8988T (cell line): ENCODE measurements at places on chromosomes 16 and 17.

DNA sequence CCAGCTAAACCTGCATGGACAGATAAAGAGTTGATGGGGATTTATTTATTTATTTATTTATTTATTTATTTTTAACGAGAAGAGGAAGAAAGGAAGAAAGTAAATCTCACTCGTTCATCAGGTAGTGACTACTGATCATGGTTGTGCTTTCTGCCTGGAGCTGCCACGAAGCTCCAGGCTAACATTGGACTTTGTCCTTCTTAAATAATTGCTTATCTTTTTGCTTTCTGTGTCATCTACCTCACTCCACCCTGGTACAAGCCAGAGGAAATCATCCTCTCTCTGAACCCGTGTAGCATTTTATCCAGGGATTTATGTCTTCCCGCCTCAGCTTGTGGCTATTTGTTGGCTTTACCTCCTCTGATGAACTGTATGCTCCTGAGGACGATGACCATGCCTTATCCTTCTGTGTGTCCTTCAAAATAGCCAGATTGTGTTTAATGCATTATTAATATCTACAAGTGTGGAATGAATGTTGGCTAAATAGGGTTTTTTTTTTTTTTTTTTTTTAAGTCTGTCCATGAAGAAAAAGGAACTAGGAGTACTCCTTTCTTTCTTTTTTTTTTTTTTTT is 8.0 kb upstream of the SLC12A3 start:
- DNase-seq: no peak

DNA sequence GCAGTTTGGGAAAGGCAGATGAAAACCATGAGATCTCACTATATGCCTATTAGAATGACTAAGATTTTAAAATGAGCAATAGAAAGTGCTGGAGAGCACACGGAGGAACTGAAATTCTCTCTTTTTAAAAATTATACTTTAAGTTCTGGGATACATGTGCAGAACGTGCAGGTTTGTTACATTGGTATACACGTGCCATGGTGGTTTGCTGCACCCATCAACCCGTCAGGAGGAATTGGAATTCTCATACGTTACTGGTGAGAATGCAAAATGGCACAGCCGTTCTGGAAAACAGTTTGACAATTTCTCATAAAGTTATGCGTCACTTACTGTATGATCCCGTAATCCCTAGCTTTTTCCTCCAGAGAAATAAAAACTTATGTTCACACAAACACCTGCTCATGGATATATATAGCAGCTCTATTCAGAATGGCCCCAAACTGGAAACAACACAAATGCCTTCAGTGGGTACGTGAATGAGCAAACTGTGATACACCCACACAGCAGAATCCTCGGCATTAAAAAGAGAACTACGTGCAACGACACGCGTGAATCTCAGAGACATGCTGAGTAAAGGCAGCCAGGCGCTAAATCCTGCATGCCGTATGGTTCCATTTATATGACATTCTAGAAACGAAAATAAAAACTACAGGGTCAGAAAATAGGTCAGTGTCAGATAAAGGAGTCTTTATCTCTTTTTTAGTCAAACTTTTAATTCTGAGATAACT is 11.8 kb downstream of the PIK3R6 start:
- no peak for DNase-seq

DNA sequence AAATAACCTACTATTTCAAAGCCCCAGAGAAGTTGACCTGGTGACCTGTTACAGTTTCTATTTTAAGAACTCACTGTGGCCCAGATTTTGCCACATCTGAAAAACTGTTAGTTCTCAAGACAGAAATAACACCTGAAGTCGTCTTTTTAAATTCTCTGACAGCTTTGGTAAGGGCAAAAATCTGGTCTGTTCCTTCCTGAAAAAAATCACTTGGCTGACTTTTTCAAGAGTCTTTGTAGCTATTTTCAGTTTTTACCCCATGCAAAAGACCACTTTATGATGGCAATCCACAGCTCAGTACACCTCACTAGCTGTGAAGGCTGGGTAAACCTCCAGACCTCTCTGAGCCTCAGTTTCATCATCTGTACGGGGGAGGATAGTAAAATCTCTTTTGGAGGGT is 60.7 kb upstream of the SREBF1 start:
- no peak for DNase-seq

- no peak for DNase-seq
Observed at GRCh38 chr16:81836279-81837054, 57.4 kb downstream of the PLCG2 start.

GRCh38 chr16:87027056-87027616 is 290.1 kb downstream of the C16orf95 start:
- no peak for DNase-seq

DNA sequence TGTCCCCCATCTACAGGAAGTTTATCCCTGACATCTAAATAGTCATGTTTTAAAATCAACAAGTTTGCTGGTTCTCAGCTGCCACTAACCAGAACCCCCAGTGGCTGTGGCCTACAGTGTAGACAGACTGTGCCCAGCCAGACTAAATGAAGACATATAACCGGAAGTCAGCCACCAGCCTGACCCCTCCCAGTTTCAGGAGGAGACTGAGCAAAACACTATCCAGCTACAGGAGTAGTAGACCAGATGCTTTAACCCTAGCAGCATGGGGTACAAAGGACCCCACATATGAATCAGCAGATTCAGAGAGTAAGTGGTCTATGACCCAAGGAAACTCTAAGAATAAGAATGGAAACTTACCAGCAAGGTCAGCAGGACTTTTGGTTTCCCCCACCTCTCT is 83.4 kb downstream of the HIC1 start:
- DNase-seq: no peak

GRCh38 chr17:59369031-59369975 is 37.8 kb downstream of the YPEL2 start:
- DNase-seq: no peak

DNA sequence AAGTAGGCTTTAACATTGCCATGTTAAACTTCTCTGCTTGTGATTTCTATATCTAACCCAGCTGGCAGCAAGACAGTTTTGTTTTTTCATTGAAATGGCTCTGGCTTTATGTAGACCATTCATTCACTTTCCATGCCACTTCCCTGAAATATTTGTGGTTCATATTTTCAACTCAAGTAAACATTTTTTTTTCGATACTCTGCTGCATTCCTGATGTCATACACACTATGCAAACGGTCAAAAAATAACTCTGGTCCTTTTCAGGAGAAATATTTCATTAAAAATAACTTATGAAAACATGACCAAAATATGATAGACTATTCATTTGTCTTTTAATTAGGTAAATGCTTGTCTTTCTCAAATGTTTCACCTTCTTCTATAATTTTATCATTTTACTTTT is 116.3 kb downstream of the USP22 start:
- DNase-seq: no peak

GRCh38 chr17:59858167-59858816 is 34.5 kb downstream of the TUBD1 start:
- no peak for DNase-seq

GRCh38 chr16:6193718-6194117 is 1096.1 kb upstream of the EEF2KMT start:
- no peak for DNase-seq

DNA sequence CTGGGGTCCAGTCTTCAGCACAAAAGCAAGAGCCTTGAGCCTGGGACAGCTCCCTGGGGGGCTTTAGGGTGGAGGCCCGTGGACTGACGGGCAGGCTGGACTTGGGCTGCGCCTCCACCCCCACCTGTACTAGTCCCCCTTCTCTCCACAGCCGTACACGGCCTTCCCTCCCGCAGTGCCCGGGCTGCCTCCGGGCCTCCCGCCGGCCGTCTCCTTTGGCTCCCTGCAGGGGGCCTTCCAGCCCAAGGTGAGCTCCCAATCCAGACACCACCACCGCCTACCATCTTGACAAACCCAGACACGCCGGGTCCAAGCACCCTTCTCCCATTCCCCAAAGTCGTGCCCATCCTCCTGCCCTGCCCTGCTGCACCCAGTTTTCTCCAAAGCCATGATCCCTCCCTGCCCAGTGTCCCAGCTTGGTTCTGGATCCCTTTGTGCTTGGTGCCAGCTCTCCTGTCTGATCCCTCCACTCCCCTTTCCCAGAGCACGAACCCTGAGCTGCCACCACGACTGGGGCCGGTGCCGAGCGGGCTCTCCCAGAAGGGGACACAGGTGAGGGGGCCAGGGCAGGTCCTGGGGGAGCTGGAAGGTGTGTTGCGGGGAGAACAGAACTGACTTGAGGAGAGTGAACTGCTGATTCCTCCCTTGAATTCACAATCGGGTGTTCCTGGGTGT is 7.1 kb downstream of the FBRS start:
- no peak for DNase-seq

GRCh38 chr17:9408381-9408780 is 167.2 kb downstream of the STX8 start:
- DNase-seq: no peak

DNA sequence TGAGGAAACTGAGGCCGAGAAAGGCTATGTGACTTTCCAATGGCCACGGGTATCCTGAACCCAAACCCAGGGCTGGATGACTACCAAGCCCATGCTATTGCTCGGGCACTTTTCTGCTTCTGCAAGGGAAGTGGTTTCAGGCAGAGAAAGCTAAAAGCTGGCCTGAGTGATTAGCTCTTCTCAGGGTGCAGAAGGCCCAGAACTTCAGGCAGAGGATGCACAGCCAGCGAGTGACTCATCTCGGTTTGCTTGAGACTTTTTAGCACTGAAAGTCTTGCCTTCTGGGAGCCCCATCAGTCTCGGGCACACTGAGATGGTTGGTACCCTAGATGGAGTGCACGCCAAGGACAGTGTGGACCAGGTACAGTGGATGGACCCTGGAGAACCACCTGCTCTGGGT is 129.5 kb upstream of the SDK2 start:
- DNase-seq: no peak

GRCh38 chr16:78230832-78231231 is 131.4 kb downstream of the WWOX start:
- no peak for DNase-seq

- no peak for DNase-seq
Observed at GRCh38 chr17:15048381-15048780, 216.7 kb downstream of the PMP22 start.

DNA sequence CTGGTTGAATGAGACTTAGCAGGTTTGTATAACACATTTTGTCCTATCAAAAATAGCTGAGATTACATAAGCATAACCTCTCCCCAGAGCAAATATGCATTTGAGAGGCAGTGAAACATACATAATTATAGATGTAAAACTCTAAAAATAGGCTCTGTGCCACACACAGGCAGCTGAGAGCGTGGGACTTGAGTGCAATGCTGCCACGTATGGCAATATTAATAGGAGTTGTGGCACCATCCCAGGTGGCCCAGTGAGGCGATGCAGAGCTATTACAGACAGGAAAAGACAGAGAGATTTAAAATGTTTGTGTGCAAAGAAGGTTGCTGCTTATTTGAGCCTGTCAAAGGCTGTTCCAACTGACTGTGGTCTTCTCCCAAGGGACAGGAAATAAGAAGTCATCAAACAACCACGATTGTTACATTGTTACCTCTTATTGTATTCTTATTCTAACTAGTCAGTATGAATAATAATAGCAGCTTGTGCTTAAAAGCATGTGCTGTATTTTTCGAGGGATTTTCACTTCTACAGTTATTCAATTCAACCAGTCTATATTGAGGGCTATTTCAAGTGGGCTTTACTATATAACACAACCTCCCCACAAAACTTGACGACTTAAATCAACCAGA is 116.5 kb downstream of the SALL1 start:
- no peak for DNase-seq

GRCh38 chr16:88013091-88013609 is 61.9 kb downstream of the BANP start:
- DNase-seq: no peak

DNA sequence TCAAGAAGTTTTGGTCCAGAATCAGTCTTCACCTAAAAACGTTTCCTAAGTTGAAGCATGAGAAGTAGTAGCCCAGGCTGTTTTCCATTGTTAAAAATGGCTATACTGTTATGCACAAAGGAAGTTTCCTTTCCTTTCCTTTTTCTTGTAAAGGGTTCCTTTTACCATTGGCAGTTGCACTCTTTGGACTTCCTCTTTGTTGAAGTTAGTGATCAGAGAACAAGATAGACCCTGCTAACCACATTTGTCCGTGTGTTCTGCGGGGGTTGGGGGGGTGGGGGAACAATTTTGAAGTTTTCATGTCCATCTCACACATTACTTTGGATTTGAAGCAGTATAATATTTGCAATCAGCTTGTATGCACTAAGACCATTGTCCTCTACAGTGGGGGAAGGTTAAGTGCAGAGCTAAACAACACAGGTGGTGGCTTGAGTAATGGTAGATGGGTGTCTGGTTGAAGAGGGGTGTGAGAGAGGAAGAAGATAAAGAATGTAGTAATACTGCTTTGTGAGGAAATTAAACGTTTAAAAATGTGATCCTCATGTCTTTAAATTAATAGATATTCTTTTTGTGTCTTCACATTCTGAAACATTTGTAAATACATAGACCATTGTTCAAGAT is 1.4 kb downstream of the LPCAT2 start:
- DNase-seq: no peak

- peak; percentile 53 for DNase-seq
Observed at GRCh38 chr16:67150047-67150832, 558 bp downstream of the B3GNT9 start.

DNA sequence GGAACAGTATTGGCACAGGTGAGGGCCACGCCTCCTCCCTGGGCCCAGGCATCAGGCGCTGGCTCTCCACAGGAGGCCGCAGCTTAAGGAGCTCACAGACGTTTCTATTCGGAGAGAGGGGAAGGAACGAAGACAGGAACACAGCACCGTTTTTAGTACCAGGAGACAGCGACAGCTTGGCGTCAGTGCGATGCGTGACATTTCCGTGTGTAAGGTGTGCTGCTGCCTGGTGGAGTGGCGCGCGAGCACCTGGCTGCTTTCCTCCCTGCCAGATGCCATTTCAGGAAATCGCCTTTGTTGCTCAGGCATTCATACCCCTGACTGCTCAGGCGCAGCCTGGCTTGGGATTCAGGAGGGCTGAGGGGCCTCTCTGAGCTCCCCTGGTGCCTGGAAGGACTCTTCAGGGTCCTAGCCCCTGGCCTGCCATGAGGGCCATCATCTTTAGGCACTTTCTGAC is 367.5 kb downstream of the CPPED1 start:
- no peak for DNase-seq

DNA sequence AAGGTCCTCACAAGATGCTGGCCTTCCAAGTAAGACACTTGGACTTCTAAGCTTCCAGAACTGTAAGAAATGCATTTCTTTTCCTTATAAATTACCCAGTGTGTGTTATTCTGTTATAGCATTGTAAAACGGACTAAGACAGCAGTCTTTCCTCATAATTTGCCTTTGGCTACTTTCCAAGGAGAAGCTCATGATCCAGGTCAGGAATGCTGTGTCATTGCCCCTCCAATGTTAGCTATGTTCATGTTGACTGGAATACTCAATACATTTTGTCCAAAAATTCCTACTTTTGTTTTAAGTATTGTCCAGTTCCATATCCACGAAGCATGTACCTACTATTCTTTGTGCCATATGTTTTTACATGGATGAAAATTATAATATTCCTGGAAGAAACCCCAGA is 234.6 kb downstream of the HS3ST3A1 start:
- DNase-seq: no peak

DNA sequence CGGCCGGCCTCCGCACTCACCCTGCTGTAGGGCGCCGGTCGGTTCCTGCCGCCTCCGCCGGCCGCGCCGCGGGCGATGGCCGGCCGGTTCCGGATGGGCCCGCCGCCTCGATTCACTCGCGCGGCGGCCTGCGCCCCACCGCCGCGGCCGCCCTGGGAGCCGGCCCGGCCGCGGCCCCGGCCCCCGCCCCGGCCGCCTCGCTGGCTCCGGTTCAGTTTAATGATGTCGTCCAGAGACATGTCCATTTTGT is 158 bp downstream of the ALYREF start:
- DNase-seq: no peak

- DNase-seq: no peak
Observed at GRCh38 chr17:38958756-38959155, 8.4 kb downstream of the FBXO47 start.
